Caco-2 (cell line): ENCODE measurements at places on chromosomes 7 and 10.

GRCh38 chr10:113047963-113048781 is 98.1 kb downstream of the TCF7L2 start:
- DNase-seq = no peak

DNA sequence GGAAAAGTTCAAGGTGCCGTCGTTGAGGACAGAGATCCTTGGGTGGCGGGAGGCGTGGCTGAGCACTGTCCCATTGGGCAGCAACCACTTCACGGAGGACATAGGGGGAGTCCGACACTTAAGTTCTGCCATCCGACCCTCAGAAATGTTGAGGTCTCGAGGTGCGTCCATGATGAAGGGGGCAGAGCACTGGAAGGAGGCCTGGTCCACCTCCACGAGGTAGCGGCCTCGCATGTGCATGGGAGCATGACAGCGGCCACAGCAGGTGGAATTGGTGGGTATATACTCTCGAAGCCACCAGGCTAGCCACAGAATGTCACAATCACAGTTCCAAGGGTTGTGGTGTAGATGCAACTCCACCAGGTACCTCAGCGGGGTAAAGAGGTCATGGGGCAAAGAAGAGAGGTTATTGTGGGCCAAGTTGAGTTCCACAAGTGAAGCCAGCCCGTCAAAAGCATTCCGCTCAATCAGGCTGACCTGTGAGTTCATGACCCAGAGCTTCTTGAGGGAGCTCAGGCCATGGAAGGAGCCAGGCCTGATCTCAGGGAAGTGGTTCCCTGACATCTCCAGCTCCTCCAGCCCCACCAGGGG is 1.7 kb downstream of the LRRC4 start:
- no peak for DNase-seq

DNA sequence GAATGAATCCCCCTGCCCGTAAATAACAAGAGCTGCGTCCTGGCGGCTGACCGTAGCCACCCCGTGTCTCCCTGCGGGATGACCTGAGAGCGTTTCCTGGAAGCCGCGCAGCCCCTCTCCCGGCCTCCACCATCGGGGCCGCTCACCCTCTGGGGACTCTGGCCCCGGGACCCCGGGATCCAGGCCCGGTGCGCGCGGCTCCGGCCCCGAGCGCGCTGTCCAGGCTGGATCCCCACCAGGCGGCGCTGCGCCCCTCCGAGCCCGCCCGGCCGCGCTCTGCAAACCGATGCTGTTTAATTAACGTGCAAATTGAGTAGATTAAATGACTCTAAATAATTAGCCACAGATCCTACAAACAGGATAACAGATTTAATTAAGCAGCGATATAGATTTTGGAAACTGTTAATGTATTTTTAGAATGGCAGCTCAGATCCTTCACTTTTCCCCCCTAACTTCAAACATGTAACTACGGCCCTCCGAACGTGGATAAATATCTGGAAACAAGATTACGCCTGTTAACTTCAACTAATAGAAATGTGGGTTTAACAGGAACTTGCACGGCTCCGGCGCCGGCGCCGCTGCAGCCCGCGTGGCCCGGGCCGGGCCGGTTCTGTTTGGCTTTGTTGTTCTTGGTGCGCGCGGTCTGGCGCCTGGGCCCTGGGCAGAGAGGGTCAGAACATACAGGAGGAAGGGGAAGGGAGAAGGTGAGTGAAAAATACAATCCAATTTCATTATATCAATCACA is 7.1 kb upstream of the UNCX start:
- DNase-seq = no peak

GRCh38 chr7:50502001-50502684 is 52.0 kb upstream of the FIGNL1 start:
- DNase-seq = no peak

- DNase-seq = no peak
These were observed 136.0 kb upstream of the COL1A2 start for GRCh38 chr7:94258418-94259300.

GRCh38 chr10:104288355-104288754 is 19.4 kb downstream of the GSTO2 start:
- DNase-seq = no peak

- DNase-seq = no peak
These were observed 72.1 kb downstream of the GLI3 start for GRCh38 chr7:42164881-42165428.

DNA sequence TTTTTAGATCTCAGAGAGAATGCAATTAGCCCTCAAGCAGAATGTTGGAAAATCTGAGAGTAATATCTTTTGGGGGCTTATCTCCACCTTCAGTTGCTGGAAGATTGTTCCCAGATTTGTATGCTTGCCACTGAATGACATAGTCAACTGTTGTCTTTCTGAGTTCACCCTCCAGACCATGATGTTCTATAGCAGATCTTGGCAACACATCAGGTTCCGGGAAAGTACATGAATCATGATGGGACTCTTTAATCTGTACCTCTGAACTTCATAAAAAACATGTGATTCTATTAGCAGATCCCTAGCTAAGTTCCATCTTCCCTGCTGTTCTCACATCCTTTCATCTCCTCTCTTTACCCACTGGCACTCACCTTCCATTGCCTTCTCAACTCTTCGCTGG is 68.9 kb downstream of the PLCE1 start:
- DNase-seq = no peak

GRCh38 chr7:74181821-74182220 is 7.7 kb downstream of the EIF4H start:
- no peak for DNase-seq
